Astrocyte of the spinal cord (primary cell): ENCODE measurements at places on chromosomes 2 and 18.

DNA sequence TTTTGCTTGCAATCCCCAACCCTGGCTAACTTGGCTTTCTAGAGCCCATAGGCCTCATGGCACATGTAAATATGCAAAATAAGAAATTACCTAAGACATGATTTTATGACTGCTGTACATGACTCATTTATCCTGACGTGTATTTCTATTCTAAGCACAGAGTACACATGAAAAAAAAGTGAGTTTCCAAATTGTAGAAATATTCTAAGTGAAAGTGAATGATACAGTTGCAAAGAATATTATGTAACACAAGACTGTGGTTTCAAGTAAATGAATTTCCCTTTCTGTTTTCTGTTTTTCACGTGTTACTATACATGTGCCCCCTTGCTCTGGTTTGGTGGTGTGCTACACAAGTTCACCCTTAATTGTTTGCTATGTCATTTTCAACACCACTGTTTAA lies 162.4 kb downstream of the LRP1B start:
- DNase-seq: peak; percentile 25

DNA sequence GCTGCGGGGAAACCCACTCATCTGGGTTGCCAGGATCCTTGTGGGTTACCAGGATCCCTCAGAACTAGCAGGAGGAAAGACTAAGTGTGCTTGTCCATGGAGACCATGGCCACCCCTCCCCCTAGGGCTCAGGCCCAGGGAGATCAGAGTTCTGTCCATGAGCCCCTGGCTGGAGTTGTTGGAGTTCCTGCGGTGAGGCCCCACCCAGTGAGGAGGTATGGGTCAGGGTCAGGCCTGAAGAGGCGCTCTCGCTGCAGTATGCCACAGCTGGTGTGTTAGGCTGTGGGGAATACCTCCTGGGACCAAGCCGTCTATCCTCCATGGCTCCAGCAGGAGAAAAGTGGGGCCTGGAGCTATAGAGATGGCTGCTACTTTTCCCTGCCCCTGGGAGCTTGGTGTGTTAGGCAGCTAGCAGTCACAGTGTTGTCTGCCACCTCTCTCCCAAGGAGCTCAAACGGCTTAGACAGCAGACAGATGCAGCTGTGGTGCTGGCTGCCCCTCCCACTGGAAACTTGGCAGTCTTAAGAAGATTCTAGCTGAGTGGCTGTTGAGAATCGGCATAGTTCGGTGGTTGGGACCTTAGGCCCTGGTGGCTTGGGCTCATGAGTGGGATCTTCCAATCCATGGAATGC lies 240.3 kb upstream of the CELF4 start:
- no peak for DNase-seq

GRCh38 chr18:65567372-65567771 lies 183.4 kb upstream of the CDH7 start:
- DNase-seq: peak; percentile 3

DNA sequence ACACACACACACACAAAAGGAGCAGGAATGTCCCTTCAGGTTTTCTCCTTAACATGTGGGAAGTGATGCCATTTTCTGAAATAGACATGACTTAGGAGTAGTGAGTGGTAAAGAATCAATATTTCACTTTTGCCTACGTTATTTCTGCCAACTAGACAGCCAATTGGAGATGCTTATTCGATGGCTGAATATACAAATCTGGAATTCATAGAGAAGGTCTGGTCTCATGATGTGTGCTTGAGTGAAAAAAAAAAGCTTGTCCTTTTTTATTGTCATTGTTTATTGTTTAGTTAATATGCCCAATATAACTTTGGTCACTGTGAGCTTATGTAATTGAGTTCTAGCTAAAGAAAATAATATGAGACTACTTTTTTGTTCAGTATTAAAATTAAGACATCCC lies 284.3 kb downstream of the GULP1 start:
- no peak for DNase-seq

GRCh38 chr2:208280234-208280633 lies 14.2 kb downstream of the PIKFYVE start:
- DNase-seq: no peak

- no peak for DNase-seq
Measured at GRCh38 chr2:239161711-239162140, 239.1 kb downstream of the HDAC4 start.

DNA sequence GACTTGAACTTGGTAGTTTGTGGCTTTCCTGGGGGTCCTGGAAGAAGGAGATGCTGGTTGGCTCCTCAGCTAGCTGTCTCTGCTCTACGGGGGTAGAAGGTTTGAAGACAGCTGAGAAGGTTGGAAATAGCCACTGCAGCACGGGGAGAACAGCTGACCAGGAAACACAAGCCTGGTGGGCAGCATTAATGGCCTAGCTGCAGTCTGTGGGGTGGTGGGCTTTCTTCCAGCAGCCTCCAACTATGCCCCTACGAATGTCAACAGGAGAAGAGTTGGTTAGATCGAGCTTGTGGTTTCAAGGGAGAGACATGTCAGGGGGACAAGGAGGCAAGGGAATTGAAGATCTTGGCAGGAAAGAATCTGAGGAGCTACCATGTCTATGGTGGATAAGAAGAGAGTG lies 38.9 kb downstream of the PMAIP1 start:
- DNase-seq: no peak

GRCh38 chr2:201126308-201127151 lies 10.6 kb downstream of the CFLAR start:
- DNase-seq: peak; percentile 54

DNA sequence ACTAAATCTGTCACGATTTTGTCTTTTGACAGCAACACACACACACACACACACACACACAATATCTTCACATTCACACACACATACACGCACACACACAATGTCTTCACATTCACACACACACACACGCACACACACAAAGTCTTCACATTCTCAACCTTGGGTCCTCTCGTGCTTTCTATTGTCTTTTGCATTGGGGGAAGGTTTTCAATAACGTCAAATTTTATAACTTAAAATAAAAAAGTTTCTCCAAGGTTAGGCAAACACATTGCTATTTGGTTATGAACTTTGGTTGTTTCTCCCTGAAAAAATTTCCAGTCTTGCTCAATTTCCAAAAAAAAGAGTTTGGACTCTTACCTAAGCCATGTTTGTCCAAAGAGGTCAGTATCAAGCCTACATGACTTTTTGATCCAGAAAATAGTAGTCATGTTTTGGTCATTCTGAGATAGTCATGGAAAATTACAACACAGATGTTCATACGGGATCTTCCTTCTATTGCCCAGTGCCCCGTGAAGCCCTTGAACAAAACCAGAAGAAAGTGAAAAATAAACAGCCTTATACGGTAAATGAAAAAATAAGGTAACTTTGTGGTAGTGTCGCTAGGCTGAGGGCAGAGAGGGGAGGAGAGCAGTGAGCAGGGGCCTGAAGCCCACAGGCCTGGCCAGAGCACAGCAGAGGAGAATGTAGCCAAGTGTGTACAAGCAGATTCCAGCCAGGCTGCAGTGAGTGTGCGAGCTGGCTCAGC lies 542.8 kb upstream of the ID2 start:
- DNase-seq: no peak

- DNase-seq: no peak
Measured at GRCh38 chr18:32343634-32344033, 127.0 kb downstream of the GAREM1 start.

GRCh38 chr18:70931942-70932814 lies 643.3 kb downstream of the SOCS6 start:
- DNase-seq: peak; percentile 50
